Mesenteric fat pad (tissue), 1 donor: ENCODE measurements at places on chromosomes 12 and 14.

DNA sequence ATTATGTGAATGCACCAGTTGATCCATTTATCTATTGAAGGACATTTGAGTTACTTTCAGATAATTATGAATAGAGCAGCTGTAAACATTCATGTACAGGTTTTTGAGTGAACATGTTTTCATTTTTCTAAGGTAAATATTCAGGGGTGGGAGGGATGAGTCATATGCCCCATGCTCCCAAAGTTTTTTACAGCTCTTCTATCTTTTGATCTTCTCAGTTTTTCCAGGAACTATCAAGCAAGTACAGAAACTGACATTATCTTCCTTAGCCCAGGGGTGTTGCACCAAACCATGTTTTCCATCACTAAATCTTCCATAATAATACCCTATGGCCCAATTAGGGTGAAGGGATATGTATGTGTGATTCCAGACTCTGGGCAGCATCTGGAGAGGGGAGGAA lies 384.5 kb downstream of the EMP1 start:
- no peak for DNase-seq

- no peak for DNase-seq
These were observed 19.5 kb downstream of the ANO6 start for GRCh38 chr12:45235087-45236025.

DNA sequence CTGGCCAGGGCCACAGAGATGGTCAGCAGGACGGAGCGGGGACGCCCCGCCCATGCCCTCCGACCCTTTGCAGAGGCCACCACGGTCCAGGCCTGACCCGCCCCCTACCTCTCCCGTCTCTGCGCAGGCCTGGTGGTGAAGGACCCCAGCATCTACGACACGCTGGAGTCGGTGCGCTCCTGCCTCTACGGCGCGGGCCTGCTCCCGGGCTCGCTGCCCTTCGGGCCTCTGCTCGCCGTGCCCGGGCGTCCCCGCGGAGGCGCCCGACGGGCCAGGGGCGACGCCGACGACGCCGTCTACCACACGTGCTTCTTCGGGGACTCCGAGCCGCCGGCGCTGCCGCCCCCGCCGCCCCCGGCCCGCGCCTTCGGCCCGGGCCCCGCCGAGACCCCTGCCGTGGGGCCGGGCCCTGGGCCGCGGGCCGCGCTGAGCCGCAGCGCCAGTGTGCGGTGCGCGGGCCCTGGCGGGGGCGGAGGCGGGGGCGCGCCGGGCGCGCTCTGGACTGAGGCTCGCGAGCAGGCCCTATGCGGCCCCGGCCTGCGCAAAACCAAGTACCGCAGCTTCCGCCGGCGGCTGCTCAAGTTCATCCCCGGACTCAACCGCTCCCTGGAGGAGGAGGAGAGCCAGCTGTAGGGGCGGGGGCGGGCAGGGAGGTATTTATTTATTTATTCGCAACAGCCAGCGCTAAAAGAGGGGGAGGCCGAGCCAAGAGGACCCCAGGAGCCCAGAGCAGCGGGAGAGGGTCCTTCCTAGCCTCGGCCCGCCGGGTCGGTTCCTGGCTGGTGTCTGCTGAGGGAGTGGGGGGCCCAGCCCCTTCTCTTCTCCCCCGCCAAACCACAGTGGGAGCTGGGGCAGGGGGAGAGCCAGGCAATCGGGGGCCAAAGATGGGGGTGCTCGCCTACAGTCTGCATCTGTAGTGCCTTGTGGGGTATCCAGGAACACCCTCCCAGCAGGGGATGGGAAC lies 8.1 kb downstream of the TAMALIN start:
- no peak for DNase-seq

- DNase-seq = no peak
These were observed 58.6 kb downstream of the ANKRD9 start for GRCh38 chr14:102451064-102451352.

- DNase-seq = no peak
These were observed 50.3 kb downstream of the LMO3 start for GRCh38 chr12:16555630-16556029.
